Type B pancreatic cell (in vitro differentiated cells): ENCODE measurements at places on chromosomes 2 and 18.

DNA sequence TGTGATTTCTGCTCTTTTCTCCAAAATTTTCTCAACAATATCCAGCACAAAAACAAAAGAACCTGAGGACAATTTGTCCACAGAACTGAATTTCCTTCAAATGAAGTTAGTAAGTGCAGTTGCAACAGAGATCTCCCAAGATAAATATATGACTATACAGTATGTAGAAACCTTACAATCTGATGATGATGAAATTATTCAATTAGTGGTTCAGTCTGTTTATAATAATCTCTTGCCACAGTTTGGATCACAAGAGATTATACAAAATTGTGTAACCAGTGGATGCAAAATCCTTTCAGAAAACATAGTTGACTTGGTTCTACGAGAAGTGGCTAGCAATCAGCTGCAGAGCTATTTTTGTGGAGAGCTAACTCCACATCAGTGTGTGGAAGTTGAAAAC lies 68.7 kb downstream of the FSIP2 start:
- DNase-seq: no peak

DNA sequence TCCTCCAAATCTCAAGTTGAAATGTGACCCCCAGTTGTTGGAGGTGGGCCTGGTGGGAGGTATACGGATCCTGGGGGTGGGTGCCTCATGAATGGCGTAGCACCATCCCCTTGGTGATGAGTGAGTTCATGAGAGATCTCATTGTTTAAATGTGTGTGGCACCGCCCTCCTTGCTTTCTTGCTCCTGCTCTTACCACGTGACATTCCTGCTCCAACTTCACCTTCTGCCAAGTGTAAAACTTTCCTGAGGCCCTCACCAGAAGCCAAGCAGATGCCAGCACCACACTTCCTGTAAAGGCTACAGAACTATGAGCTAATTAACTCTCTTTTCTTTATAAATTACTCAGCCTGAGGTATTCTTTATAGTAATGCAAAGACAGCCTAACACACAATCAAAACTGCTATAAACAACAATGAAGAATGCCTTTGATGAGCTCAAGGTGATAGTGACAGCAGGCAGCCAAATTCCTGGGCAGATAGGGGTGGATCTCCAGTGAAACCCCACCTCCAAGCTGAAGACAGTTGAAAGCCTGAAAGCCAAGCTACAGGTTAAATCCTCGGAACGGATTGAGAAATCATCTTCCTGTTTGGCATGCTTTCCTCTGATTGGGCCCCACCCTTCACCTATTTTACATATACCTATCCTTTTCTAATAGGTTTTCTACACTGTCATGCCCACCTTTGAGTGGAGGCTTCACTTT lies 26.9 kb downstream of the MCEE start:
- no peak for DNase-seq

DNA sequence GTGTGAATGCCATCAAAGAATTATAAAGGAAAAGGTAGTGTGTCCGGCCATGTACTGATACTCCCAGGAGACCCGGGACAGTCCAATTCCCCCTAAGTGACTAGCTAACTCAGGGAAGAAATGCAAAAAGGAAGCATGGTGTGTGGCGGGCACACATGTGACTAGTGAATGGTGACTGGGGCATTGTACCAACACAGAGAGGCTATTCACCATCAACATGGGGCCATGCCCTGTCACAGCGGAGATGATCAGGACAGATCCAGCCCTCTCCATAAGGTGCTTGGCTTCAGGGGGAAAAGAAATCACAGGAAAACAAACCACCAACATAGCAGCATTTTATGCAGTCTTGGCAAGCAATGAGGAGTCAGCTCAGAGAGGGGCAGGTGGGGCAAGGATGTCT lies 34.3 kb downstream of the FAM168B start:
- DNase-seq: no peak

DNA sequence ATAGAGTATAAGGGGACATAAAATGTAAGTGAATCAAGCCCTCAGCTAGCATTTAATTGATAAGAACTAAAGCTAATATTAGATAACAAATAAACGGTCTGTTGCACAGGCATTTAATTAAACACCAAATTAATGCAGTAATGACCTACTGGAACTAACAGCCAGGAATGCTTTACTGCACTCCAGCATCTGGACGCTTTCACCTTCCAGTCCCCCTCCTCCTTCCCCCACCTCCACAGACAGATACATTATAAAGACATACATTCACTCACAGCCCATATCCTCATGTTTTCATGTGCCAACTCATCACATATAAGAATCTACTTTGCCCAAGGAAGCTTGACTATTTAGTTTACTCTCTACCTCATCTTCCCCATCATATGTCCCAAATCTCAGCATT lies 337.4 kb upstream of the PIK3C3 start:
- DNase-seq: no peak

DNA sequence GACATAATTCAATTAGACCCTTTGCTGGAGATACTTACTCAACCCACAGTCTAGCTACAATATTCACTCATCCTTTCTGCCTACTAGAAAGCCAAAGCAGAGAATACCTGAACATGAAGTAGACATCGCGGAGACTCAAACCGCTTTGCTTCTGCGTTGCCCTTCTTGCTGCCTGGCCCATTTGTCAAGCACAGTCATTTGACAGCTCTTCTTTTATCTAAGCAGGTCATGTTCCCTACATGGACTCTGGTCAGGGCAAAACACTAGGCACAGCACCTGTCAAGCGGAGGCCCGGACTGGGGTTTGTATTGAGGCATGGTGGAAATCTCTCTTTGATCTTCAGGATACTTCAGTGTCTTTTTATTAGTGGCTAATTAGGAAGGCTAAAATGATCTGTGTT lies 89.7 kb downstream of the FARSB start:
- DNase-seq: no peak
